ENCODE measurements at places on chromosomes 7 and 10.

DNA sequence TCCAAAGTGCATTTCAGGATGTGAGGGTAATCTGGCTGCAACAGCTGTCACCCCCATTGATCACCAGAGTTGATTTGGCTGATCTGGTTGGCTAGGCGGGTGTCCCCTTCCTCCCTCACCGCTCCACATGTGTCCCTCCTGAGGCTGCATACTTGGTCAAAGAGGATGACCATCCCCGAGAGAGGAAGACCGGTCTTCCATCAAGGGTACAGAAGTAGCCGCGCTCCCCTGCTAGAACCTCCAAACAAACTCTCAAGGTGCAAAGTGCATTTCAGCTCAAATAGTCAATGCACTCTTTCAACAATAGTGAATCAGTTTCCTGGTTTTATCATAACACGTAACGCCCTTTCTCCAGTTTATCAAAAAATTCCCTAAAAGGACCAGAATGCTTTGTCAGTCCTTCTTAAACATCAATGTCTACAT lies 44.6 kb downstream of the CARD11 start:
- DNase-seq, result no peak

GRCh38 chr10:79127151-79127961 lies 58.6 kb downstream of the ZMIZ1 start:
- DNase-seq, result no peak

DNA sequence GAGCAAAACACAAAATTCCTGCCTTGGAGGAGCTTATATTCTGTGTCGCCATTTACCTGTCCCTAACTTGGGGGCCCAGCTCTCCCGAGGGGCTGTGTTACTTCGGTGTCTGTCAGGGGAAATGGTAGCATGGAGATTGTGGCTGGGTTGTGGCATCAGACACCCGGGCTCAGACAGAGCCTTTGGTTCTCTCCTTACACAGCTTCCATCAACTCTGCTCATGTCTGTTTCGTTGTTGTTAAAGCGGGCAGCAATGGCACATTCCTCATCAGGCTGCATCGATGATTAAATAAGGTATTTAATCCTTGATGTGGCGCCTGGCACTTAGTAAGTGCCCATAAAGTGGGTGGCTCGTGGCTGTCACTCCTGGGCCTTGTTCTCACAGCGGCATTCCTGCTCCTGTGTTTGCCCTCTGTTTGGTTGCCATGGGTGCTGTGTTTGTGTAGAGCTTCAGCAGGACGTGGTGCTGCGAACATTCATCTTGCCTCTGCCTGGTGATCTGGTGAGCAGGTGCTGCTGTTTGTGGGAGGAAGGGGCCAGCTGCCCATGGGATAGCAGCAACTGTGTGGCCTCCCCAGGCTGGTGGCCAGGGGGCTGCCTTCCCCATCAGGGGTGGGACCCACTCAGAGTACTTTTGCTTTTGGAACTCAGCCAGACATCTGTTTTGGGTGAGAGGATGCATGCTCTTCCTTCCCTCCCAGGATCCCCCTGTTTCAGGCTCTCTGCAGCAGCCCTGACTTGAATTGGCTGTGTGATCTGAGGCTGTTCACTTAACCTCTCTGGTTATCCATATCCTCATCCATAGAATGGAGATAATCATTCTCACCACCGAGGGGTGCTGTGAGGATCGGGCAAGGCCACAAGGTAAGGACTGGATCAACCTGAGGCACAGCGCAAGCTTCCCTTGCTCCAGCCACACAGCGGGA lies 207.2 kb upstream of the SVIL start:
- no peak for DNase-seq

GRCh38 chr7:83782628-83783027 lies 133.7 kb upstream of the SEMA3E start:
- no peak for DNase-seq

GRCh38 chr10:12655940-12656339 lies 306.6 kb downstream of the CAMK1D start:
- no peak for DNase-seq

DNA sequence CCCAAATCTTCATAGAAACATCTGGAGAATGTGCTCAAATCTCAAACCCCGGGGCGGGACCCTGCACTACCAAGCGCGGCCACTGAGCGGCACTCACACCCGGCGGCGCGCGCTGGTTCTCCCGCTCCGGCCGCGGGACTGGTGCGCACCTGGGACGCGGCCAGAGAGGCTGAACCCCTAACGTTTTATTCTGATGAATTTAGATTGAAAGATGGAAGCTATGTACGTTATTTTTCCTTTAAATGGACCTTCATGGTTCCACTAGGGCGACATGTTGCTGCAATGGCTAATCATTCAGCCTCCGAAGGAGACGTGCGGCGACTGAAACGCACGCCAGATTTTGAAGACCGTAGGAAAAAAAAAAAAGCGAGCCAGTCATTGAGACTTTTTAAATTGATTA lies 107.0 kb upstream of the INSIG1 start:
- peak; percentile 22 for DNase-seq

DNA sequence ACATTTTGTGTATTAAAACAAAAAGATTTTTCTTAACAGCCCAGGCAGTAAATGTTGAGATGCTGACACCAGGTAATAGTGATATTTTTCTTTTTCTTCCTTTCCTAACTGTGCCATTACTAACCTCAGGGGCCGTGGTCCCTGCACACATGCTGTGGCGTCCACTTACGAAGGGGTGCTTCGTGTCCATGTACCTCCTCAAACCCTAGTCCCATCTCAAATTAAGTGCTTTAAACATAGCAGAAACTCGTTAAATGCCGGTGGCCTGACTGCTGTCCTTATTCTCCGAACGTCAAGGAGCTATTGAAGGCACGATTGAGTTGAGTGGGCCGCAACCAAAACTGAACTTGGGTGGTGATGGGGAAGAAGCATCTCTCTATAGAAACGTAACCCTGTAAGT lies 132.4 kb downstream of the ZMYND11 start:
- no peak for DNase-seq

- DNase-seq, result no peak
These were observed 1.7 kb upstream of the NEURL1 start for GRCh38 chr10:103491729-103492364.

DNA sequence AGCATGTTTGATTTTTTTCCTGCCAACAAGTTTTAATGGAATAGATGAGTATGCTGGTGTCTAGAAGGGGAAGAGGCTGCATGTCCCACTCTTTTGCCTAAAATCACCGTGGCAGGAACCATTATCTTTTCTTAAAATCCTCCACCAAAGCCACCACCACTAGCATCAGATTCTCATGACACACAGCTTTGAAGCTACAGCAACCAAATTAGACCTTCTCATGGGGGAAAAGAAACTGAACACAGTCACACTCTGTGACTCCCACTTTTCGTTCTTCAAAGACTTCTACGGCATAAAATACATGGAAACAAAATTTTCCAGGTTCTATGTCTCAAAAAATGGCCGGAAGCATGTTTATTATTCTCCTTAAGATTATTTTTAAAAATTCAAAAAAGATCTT lies 81.8 kb downstream of the SGMS1 start:
- DNase-seq, result no peak

DNA sequence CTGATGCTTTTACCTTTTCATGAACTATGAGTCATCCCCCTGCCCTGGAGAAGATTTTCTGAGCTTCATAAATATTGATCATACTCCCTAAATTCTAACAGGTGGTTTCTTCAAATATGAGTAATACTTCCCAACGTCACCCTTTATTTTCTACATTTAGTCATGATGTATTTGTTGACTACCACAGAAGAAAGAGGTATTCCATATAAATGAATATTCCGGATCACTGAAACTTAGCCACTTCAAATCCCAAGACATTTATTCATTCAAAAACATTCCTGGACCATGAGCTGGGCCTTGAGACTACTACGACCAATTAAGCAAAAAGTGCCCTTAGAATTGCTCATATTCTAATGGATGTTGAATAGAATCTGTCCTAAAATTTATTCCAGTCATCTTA lies 395.8 kb upstream of the NPVF start:
- DNase-seq, result no peak

DNA sequence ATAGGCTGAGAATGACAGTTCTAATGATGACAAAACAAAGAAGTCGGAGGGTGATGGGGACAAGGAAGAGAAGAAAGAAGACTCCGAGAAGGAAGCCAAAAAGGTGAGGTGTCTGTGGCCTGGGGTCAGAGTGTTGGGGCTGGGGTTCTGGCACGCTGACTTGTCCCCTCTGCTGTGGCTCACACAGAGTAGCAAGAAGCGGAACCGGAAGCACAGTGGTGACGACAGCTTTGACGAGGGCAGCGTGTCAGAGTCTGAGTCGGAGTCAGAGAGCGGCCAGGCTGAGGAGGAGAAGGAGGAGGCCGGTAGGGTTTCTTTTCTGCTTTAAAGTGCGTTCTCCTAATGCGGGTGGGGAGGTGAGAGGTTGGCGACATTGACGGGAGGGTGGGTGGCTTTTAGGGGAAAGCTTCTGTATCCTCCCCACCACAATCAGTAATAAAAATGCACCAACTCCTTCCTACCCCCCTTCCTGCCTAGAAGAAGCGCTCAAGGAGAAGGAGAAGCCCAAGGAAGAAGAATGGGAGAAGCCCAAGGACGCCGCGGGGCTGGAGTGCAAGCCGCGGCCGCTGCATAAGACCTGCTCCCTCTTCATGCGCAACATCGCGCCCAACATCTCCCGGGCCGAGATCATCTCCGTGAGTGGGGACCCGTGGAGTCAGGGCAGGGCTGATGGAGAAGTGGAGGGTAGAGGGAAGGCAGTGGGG lies 4.6 kb downstream of the UFSP1 start:
- no peak for DNase-seq

GRCh38 chr10:45419676-45420025 lies 45.6 kb downstream of the ALOX5 start:
- no peak for DNase-seq

DNA sequence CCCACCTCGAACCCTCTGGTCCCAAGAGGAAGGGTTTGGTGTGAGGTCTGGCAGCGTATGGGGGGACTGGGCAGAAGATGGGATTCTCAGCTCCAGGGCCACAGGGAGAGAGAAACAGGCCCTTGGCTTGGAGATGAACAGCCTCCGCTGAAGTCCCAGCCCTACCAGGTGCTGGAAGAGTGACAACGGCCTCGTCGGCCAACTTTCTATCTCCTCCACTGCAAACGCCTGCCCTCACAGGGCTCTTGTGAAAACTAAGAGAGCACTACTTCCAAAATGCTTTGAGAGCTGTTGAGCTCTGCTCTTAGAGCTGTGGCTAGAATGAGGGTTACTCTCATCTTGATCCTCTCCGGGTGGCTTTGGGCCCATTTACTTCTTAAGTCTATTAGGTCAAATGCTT lies 63.5 kb downstream of the AFAP1L2 start:
- DNase-seq, result no peak

GRCh38 chr7:95106401-95106800 lies 199.0 kb downstream of the PPP1R9A start:
- DNase-seq, result no peak
